ENCODE measurements at places on chromosomes 13 and 19.

GRCh38 chr13:28574617-28575142 is 79.8 kb upstream of the FLT1 start:
- DNase-seq: no peak

- DNase-seq: peak; percentile 95
Measured at GRCh38 chr19:45469132-45469944, 1.5 kb downstream of the FOSB start.

GRCh38 chr19:39104186-39104596 is 20.0 kb downstream of the ACP7 start:
- no peak for DNase-seq

- DNase-seq: no peak
Measured at GRCh38 chr13:108005231-108005630, 210.1 kb downstream of the LIG4 start.

- no peak for DNase-seq
Measured at GRCh38 chr13:65154661-65155447, 2075.3 kb downstream of the PCDH9 start.

GRCh38 chr19:40907968-40908735 is 26.1 kb upstream of the CYP2A7 start:
- DNase-seq: peak; percentile 43

GRCh38 chr13:98847780-98848179 is 95.3 kb upstream of the SLC15A1 start:
- DNase-seq: no peak

DNA sequence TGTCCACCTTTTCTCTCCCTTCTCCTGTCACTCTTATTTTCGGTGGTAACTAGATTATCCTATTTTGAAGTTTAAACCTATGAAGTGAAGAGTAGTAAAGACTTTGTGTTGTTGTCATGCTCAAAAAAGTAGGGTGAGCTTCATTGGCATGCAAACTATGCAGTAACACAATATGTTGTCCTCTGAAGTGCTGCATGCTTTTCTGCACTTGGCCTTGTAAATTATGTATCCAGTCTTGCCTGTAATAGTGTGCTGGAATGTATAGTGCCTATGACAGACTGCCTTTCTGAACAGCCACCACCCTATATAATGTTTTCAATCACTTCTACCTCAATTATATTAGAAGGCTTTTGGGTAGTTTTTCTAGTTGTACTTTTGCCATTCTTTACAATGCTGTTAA is 1198.2 kb upstream of the PCDH20 start:
- DNase-seq: no peak
